ENCODE measurements at places on chromosomes 11 and 22.

DNA sequence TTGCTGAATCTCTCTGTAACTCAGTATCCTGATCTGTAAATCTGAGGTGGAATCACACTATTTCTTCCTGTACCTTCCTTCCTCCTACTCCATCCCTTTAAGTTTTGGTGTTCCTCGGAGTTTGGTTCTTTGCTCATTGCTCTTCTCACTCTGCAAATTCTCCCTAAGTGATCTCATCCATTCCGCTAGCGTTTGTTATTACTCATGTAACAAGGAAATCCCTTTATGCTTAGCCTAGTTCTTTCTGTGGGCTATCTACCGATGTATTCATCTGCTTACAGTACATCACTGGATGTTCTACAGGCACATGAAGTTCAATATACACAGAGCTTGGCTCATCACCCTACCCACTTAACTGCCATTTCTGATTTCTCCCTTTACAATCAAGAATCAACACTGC is 1.6 kb upstream of the CEP295 start:
- DNase-seq: no peak

- DNase-seq: no peak
These were observed 81.0 kb downstream of the PHF21B start for GRCh38 chr22:44928711-44929358.

DNA sequence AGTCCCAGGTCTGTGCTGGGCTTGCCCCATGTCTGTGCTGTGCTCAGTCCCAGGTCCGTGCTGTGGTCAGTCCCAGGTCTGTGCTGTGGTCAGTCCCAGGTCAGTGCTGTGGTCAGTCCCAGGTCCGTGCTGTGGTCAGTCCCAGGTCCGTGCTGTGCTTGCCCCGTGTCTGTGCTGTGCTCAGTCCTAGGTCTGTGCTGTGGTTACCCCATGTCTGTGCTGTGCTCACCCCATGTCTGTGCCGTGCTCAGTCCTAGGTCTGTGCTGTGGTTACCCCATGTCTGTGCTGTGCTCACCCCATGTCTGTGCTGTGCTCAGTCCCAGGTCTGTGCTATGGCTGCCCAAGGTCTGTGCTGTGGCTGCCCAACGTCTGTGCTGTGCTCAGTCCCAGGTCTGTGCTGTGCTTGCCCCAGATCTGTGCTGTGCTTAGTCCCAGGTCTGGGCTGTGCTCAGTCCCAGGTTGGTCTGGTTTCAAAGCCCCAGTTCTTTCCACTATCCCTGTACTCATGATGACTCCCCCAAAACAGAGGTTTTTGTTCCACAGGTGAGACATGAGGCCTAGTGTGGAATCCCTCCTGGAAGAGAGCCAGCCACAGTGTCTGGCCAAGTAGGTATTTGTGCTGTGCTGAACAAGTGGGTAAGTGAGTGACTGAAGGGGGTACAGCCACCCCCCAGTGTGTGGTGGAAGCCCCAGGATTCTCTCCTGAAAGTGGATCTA is 34.8 kb downstream of the IRAG1 start:
- no peak for DNase-seq

DNA sequence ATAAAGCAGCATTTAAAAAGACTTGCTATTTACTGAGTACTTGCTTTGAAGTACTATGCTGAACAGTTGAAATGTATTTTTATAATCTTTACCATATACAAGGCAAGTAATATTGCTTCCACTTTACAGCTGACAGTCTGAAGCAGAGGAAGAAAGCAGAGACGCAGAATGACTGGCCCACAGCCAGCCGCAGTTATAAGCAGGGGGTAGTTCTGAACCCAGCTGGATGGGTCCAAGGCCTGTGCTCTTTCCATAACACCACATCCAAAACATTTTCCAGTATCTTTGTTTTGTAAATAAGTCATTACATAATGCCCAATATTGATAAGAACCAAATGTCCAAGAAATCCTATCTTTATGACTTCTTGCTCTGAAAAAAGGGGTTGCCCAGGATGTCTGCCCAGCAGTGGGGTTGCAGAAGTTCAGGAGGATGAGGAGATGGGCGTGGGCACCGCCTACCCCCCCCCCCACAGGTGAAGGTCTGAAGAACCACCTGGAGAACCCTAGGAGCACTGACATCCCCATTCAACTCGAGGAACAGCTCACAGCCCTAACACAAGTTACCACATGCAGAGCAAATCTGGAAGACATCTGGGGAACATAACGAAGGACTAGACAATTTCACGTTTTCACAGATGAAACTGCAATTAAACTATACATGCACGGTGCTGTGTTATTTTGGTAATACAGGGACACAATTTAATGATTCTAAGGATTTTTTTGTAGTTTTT is 24.2 kb upstream of the YPEL1 start:
- no peak for DNase-seq

DNA sequence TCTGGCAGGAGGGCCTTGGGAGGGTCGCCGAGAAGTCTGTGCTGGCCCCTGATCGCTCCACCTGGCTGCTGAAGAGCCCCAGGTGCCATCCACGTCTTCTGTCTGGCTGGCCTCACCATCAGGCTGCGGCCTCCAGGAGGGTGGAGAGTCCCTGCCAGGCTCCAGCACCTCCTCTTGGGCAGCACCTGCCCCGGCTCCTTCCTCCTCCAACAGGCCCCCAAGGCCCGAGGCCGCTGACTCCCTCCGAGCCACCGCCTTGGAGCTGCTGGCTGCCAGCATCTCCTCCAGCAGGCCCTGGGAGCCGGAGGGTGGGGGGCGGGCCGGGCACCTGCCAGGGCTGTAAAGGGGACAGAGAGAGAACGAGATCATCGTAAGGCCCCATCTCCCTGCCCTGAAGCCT is 22.3 kb downstream of the TNKS1BP1 start:
- DNase-seq: no peak

- DNase-seq: no peak
These were observed 183.6 kb downstream of the IGLL1 start for GRCh38 chr22:23396362-23397007.

- no peak for DNase-seq
These were observed 14.3 kb upstream of the SPI1 start for GRCh38 chr11:47392546-47393162.

- no peak for DNase-seq
These were observed 34.4 kb upstream of the RCN1 start for GRCh38 chr11:32056438-32056837.

- DNase-seq: no peak
These were observed 160.9 kb downstream of the ENTHD1 start for GRCh38 chr22:39732625-39733024.

DNA sequence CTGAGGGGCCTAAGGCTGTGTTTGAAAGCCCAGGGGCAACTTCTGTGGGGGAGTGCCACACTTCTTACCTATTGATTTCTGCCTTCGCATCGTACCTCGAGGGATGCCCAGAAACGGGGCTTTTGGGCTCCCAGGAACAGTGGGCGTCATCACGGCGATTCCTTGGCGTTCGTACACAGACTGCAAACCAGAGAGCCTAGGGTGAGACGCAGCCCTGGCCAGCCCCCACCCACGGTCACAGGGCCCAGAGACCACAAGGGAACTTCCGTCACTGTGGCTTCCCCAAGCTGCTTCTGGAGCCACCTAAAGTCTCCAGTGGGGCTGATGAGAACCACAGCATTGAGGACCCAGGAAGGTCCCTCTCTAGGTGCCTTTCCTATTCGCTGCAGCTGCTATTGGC is 91.9 kb downstream of the CTTN start:
- no peak for DNase-seq

GRCh38 chr11:15027956-15028355 is 45.4 kb upstream of the CALCB start:
- no peak for DNase-seq

DNA sequence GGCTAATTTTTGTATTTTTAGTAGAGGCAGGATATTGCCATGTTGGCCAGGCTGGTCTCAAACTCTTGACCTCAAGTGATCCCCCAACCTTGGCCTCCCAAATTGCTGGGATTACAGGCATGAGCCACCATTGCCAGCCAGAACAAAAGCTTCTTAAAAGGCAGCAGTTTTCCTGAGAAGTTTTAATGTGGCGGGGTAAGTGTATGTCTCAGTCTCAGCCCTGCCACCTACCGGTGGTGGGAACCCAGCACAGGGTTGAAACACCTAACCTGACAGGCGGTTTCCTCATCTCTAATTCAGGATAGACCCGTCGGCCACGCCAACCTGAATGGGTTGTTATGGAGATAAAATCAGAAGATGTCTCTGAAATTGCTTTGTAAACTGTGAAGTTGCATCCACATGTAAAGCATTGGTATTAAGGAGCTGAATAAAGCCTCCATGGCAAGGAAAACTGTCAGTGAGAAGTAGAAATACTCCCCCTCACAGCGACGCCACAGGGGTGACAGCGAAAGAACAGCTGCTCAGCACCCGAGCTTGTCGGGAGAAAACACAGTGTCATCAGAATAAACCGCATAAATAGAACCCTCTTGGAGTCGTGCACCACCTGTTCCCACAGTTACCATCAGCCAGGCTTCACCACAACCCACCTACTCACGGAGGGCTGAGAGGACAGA is 165.9 kb upstream of the NCAM1 start:
- no peak for DNase-seq

DNA sequence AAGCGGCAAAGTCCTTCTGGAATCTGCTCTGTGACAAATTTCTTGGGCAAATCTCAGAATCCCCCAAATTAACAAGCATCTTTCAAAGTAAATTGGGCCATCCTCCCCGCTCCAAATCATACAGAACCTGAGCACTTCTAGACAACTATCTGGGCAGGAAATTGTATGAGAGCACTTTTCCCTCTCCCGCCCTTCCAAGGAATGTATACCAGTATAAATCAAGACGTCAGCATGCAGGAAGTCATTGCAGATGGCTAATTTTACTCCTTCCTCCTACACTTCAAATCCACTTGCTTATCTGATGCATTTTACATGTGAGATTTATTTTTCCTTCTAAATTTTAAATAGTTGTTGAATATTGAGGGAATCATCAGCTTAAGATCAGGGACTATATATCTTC is 52.1 kb downstream of the NTM start:
- no peak for DNase-seq

DNA sequence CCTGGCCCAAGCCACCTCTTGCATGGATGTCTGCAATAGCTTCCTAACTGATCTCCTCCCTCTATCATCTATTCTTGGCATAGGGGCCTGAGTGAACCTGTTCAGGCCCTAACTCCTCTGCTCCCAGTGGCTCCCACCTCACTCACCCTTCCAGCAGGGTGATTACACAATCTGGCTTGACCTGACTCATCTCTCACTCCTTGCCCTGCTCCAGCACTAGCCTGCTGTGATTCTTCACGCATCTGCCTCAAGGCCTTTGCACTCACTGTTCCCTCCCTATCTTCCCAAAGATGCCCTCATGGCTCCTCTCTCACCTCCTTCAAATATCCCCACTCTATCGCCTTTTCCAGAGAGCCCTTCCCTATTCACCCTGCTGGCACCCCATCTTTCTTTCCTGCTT is 10.5 kb downstream of the SCN4B start:
- DNase-seq: no peak

DNA sequence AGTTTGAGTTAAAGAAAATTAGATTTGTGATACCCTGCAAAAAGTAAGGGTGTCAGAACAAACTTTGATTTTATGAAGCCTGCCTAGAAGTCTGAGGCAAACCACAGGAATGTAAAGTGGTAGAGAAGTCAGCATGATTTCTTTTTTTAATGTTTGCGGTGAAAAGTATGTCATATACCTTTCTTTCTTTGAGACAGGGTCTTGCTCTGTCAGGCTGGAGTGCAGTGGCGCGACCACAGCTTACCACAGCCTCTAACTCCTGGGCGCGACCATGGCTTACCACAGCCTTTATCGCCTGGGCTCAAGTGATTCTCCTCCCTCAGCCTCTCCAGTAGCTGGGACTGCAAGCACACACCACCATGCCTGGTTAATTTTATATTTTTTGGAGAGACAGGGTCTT is 4.7 kb downstream of the API5 start:
- DNase-seq: no peak

DNA sequence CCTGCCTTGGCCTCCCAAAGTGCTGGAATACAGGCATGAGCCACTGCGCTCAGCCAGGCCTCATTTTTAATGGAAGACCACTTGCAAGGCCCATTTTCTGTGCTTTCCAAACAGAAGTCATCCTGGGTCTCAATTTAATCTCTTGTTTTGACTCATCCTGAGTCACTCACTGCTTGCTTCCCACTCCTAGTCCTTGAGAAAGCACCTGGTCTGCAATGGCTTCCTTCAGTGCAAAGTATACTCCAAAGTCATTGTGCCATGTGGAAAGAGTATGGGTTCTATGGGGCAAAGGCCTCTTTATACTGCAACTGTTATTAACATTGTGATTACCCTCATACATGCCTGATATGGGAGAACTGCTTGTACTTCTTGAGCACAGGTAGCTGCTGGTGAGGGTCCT is 18.3 kb upstream of the SLC5A1 start:
- no peak for DNase-seq

- DNase-seq: no peak
These were observed 184.4 kb upstream of the NCAM1 start for GRCh38 chr11:112776834-112777233.

- no peak for DNase-seq
These were observed 19.5 kb upstream of the CHKA start for GRCh38 chr11:68140496-68141245.

GRCh38 chr11:75031771-75032549 is 43.2 kb downstream of the NEU3 start:
- peak; percentile 20 for DNase-seq

DNA sequence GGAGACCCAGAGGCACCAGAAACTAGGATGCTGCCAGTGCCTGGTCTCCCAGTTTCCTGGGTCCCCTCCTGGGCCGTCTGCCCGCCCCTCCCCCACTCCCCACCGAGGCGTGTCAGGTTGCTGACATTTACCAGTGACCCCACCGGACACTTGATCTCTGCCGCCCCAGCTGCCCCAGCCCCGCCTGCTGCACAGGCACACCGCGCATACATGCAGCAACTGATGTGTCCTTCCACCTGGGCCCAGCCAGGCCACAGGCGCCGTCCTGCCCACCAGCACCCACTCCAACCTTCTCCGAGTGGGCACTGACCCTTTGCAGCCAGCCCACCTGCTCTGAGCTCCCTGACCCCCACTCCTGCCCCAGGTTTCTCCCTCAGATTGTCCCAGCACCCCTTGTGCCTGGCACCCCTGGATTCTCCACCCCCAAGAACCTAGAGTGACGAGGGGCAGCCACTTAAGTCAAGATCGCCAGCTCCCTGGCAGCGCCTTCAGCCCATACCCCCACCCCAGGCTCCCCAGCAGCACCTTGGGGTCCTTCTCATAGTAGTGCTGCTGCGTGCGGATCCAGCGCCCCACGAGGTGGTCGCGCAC is 548 bp downstream of the PYGM start:
- DNase-seq: no peak

DNA sequence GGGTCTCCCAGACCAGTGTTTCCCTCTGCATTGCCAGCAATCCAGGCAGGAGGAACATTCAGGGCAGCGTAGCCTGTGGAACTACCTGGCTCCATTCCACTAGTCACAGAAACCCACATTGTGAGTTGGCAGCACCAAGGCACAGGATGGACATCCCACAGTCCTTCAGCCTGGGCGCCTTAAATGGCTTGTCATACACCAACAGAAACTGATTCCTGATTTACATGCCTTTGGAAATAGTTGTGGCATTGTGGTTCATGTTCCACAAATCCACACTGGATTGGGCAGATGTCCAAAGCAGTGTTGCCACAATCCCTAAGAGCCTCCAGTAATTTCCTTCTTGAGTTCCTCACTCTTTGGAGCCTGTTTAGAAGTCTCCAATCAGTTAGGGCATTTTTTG is 225.6 kb downstream of the BLID start:
- no peak for DNase-seq

Measured in activated T-helper 1 cell treated with Interleukin-2 at 50 U/mL for 16 hours (primary cell).